ENCODE measurements at places on chromosomes 12 and 14.

DNA sequence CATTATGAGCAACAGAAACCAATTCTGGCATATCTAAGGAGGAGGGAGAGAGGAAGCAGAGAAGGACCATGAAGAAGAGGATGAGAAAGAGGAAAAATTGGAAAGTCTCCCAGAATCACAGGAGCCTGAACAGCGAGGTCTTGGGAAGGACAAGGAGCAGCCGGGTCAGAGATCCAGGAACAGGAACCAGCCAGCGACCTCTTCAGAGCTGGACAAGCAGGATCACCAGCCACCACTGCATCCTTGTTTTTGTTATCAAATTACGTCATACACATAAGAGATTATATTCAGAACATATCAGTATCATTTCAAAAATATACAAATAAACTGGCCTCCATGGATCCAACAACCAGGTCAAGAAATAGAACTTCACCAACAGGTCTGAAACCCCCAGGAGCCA is 22.1 kb upstream of the BDKRB2 start:
- no peak for DNase-seq

DNA sequence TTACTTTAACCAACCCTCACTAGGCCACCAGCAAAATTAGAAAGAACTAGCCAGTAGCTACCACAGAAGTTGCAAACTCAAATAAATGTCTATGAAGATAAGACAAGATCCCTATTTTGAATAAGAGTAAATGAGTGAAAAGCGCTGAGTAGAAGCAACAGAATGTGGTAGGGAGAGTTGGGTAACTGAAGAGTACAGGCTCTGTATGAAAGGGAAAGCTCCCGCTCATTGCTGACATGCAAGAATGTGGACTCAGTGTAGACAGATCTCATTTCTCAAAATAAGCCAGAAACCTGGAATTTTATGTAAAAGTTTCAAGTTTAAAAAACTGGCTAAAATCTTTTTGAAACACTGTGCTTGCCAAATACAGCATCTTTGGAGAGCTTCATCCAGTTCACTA is 63.9 kb downstream of the NAV3 start:
- DNase-seq = no peak

DNA sequence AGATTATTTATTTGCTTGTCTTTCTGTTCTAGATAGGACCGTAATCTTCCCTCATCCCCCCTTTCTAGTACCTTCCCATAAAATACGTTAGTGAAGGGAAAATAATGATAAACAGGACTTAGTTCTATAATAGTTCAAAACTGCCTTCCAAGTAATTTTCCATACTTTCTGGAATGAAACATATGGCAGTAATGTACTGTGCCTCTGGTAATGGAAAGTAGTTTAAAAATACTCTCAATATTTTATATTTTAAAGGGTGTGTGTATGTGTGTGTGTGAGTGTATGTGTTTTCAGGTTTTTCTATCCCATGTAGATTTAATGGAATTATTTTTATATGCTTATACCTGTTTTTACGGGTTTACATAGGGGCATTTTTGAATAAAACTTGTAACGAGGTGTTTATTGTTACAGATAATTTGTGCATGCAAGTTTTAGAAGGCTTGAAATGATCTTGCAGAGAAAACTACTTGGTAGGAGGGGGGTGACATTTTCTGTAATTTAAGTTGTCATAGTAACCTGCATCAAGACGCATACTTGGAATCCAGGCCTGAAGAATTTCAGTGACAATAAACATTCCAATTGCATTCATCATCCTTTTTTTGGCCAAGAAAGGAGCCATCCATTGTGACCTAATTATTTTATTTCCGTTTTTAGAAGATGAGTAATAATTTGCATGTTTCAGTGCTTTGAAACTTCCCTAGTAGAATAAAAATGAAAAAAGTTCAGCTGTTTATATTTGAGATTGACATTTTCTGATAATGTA is 38.9 kb downstream of the RASSF8 start:
- DNase-seq = no peak

DNA sequence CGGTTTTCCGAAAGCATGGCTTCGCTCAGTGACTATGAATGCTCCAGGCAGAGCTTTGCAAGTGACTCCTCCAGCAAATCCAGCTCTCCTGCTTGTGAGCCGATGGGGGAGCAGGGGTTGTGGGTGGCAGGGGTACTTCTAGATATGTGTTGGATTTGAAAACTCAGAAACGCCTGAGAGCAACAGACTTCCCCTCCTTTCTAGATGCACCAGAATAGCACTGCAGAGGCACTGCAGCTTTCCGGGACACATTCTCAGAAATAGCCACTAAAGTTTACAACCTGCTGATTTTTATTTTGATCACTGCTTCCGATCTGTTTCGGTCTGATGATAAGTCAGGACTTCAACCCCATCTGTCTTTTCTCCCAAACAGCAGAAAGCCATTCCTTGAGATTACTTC is 8.6 kb downstream of the TCP11L2 start:
- no peak for DNase-seq
